ENCODE measurements at places on chromosomes 3 and 15.

DNA sequence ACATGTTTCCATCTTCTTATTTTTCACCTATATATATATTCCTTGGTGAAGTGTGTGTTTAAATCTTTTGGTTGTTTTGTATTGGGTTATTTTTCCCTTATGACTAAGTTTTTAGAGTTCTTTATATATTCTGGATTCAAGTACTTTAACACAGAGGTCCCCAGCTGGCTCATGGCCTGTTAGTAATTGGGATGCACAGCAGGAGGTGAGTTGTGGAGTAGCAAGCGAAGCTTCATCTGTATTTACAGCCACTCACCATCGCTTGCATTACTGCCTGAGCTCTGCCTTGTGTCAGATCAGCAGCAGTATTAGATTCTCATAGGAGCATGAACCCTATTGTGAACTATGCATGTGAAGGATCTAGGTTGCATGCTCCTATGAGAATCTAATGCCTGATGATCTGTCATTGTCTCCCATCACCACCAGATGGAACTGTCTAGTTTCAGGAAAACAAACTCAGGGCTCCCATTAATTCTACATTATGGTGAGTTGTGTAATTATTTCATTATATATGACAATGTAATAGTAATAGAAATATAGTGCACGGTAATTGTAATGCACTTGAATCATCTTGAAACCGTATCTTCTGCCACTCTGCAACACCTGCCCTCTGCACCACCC lies 151.6 kb downstream of the RSRC1 start:
- no peak for DNase-seq

GRCh38 chr3:192816351-192816750 lies 89.0 kb upstream of the FGF12 start:
- DNase-seq, result no peak

- DNase-seq, result no peak
Measured at GRCh38 chr3:13177641-13178040, 104.4 kb upstream of the IQSEC1 start.

DNA sequence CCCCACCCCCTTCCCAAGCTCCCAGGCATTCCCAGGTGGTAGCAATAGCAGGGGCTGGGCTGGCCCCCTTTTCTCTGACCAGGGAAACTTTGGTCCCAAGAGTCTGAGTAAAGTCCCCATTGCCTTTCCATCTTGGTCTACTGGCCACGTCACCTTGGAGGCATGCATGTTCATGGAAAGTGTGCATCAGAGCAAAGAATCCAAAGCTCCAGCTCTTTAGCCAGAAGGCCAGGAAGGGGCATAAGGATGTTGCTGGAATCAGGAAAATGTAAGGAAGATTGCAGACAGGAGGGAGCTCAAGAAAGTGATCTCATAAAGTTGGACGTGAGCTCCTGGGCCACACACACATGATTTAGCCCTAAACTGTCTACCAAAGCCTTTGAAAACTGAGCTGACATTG lies 63.6 kb downstream of the KBTBD12 start:
- no peak for DNase-seq

GRCh38 chr15:38674448-38674847 lies 109.8 kb upstream of the RASGRP1 start:
- DNase-seq, result no peak

- DNase-seq, result no peak
Measured at GRCh38 chr3:155843569-155843968, 10.7 kb downstream of the SLC33A1 start.

- DNase-seq, result no peak
Measured at GRCh38 chr3:180253283-180253682, 216.5 kb upstream of the PEX5L start.
